ENCODE measurements at places on chromosomes 7 and 10.

- DNase-seq = no peak
Observed at GRCh38 chr7:75644589-75644988, 94.2 kb downstream of the HIP1 start.

DNA sequence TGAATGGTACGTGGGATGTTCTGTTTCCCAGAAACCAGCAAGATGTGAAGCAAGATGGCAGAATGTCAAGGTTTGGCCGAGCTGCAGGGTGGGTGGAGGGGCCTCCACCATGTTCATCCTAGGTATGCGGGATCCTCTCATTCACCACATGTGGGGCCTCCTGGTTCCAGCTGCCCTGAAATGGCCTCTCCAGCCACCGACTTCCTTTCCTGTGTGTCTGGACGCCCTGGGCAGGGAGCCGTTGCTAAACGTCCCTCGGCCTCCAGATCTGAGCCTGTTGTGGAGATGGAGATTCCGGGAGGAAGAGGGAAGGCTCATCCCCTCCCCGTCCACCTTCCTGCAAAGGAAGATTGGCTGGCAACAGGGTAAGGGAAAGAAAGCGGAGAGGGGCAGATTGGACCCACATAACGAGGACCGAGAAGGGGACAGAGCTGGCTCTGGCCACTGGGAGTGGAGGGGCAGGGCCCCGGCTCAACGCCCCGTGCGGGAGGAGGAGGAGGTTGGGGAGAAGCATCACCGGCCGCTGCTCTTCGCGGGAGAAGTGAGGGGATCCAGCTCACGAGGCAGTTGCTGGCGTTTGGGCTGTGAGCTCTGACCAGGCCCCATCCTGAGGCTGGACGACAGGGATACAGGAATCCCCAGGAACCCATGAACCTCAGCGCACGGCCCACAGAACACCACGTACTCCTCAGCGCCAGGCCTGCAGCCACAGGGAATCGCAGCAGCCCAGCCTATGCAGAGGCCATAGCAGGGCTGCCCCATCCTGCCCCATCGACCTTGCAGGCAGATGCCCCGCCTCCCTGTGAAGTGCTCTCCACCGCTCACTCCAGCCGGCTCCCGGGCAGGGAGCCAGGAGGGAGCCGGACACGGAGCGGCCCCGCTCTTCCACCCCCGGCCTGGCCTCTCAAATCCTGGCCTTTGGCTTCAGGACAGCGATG is 98.3 kb downstream of the FOXL3 start:
- no peak for DNase-seq

DNA sequence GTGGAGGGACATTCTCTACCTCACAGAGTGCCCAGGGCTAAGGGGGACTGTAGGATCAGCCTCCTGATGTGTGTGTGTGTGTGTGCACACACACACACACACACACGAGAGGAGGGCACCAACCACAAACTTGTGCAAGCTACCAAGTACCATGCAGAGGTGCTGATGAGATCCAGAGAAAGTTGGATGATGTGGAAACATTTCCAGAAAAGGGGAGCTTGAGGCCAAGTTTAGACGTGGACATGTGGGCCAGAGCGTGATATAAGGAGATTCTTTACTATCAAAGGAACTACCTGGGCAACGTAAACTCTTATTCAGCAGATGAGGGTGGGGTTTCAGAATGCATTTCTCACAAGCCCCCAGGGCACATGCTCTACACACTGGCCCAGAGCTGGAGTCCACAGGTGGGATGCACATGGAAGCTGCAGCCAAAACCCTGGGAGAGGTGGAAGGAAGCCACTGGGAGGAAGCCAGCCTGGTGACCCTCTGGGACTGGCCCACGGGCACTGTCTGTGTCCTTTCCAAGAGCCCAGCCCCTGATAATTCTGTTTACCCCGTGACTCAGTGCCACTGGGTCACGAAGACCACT is 53.5 kb downstream of the DLG5 start:
- no peak for DNase-seq

- DNase-seq = no peak
Observed at GRCh38 chr7:101108961-101109360, 17.9 kb upstream of the SERPINE1 start.

DNA sequence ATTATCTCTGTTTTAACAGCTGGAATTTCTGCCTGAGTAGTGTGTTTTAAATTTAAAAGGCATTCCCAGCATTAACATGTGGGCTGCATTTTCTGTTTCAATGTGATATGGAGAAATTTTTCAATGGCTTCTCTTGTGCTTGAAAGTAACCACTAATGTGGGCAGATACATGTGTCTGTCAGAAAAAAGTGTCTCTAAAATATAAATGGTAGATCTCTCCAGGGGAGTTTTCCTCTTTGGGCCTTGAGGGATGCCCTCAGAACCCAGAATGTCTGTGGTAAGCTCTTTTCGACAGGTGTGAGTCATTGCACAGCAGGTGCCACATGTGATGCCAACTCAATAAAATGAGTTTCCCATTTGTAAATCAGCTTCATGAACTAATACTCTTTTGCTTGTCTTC is 221.1 kb downstream of the SEMA3E start:
- DNase-seq = no peak

Data from HEK293T (cell line).